ENCODE measurements at places on chromosomes 5 and 9.

DNA sequence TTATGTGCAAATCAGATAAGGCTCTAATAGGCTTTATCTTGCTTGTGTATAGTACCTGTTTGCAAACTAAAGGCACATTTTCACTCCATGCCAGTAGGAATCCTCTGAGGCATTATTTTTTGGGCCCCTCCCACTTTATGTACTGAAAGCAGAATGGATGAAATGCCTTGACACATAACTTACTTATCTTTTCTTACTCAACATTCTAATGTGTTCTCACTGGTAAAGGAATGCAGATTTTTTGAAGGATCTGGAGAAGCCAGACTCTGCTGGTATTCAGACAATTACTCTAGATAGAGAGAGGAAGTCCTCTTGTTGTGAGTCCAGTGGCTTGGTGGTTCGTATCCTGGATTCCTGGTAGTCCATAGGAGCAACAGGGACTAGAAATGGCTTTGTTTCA is 336.7 kb downstream of the CCDC171 start:
- no peak for DNase-seq

- no peak for DNase-seq
Observed at GRCh38 chr5:41218929-41219657, 5.8 kb upstream of the C6 start.

DNA sequence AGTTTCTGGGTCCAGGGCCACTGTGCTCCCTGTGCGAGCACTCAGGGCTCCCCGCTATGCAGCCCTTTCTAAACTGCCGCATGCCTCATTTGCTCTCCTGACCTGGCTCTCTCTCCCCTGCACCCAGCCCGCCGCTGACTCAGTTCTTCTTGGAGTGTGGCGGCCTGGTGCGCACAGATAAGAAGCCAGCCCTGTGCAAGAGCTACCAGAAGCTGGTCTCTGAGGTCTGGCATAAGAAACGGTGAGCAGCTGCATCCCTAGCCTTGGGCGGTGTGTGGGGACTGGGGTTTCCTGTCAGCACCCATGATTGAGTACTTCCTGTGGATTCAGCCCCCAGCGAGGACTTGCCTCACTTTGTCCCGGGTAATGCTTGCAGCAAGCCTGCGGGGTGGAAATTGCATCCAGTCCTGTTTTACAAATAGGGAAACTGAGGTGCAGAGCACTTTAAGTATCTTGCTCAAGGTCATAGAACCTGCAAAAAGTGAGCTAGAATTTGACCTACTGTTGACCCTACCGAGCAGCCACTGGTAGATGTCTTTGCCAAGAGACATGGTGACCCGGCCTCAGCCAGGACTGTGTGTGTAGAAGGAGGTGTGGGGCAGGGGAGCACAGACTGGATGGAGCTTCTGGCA is 27.9 kb downstream of the USP20 start:
- DNase-seq = peak; percentile 50

GRCh38 chr9:93577078-93577974 is 942 bp downstream of the PHF2 start:
- DNase-seq = no peak

GRCh38 chr5:107563959-107564544 is 106.7 kb downstream of the EFNA5 start:
- no peak for DNase-seq

- DNase-seq = no peak
Observed at GRCh38 chr5:128155776-128156175, 72.2 kb downstream of the SLC12A2 start.

- DNase-seq = no peak
Observed at GRCh38 chr5:2856206-2856605, 104.7 kb upstream of the IRX2 start.

Data from activated CD4-positive, alpha-beta T cell treated with anti-CD3 and anti-CD28 coated beads, Interleukin-2, amount 50 U/mL, for 24 hours (primary cell).